Breast epithelium (tissue), 4 donors: ENCODE measurements at places on chromosomes 12 and 14.

GRCh38 chr12:90816353-90817089, 138.5 kb downstream of the CCER1 start:
- DNase-seq = no peak

DNA sequence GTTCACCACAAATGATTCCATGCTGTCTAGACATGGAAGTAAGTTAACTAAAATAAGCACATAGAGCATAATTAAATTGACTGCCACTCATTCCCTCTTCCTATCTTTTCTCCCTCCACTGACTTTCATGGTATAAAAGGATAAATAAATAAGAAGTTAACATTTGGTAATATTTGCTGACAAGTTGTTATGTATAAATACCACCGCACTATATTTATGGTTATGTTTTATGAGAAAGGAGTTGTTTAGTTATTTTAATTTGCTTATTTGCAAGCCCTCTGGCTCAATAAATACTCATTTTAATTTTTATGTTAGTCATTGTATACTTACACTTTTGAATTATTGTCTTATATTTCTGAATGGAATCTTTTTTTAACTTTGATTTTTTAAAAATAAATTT, 113.5 kb downstream of the MIPOL1 start:
- no peak for DNase-seq

DNA sequence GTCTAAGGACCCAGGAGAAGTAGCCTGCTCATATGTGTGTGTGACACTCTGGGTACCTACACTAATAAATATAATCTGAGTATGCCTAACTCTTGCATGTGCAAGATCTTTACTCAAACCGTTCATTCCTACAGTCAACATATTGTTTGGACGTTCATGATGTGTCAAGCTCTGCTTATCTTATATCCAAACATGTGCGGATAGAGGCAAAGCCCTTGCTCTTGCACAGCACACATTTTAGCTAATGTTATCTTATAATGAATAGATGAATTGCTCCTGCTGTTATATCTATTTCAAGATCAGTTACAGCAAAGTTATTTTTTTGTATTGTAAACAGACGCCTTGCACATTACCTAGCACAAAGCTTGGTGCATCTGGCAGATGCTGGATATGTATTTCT, 228.4 kb upstream of the FLRT2 start:
- no peak for DNase-seq

GRCh38 chr14:30020687-30021086, 93.0 kb upstream of the PRKD1 start:
- DNase-seq = no peak

- no peak for DNase-seq
Observed at GRCh38 chr14:33165144-33165925, 226.7 kb downstream of the NPAS3 start.

GRCh38 chr14:33986804-33987203, 35.9 kb upstream of the EGLN3 start:
- DNase-seq = no peak
